ENCODE measurements at places on chromosomes 1 and 21.
A peak's percentile ranks its signal among the peaks of the same experiment; 100 is the strongest.

GRCh38 chr21:31342348-31342747, 1.7 kb downstream of the TIAM1 start:
- no peak for DNase-seq

- peak; percentile 31 for DNase-seq
These were observed 212.6 kb downstream of the GREM2 start for GRCh38 chr1:240399381-240399780.

DNA sequence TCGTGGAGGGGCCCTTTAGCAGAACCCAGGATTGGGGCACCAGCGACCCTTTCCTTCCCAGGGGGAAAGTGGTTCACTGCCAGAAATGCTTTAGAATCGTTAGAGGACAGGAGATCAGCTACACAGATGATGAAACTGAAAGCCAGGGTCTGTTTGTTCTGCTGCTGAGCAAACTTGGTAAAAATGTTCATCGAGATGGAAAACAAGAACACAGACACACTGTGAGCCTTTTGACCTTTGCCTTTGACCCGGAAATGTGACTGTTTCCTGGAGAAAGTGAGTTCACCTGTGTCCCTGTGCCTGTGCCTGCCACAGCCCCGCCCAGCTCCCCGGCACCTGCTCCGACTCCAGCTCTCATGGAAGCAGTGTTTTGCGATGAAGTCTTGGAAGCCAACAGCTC, 234.3 kb downstream of the CAMTA1 start:
- no peak for DNase-seq

- no peak for DNase-seq
These were observed 795 bp downstream of the SYT2 start for GRCh38 chr1:202709276-202710041.

GRCh38 chr1:12172042-12172851, 5.5 kb downstream of the TNFRSF1B start:
- DNase-seq: no peak

All from smooth muscle cell of the brain vasculature (primary cell).